Stimulated activated CD8-positive, alpha-beta memory T cell treated with anti-CD3 and anti-CD28 coated beads, Interleukin-4, amount 100 ng/mL, for 48 hours (primary cell): ENCODE measurements at places on chromosomes 6 and 20.

- DNase-seq: no peak
Measured at GRCh38 chr6:12909833-12910232, 193.3 kb downstream of the PHACTR1 start.

- no peak for DNase-seq
Measured at GRCh38 chr20:53914091-53914780, 156.2 kb downstream of the BCAS1 start.

DNA sequence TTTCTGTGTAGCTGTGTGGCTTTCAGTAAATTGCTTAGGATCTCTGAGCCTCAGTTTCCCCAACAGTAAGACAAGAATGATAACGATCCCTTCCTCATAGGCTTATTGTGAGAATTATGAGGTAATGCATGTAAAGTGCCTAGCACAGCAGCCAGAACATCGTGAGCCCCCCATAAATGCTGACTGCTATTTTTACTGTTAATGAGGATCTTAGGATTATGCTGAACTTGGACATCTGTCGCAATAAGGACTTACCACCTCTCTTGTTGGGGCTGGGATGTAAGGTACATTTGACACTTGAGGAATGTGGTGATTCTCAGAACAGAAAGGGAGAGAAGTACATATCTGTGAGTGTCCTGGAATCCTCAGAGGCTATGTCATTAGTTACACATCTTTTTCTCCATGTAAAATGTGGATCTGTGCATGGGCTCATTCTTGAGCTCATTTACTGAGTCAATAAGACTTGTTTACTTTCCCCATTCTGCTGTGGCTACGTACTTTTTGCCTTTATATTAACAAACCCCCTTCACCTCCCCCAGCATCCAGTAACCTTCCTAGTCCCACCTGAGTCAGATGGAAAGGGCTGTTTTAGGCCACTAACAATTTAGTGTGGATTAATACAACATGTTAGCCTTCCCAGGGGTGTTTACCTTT is 64.4 kb upstream of the PLEKHG1 start:
- no peak for DNase-seq

DNA sequence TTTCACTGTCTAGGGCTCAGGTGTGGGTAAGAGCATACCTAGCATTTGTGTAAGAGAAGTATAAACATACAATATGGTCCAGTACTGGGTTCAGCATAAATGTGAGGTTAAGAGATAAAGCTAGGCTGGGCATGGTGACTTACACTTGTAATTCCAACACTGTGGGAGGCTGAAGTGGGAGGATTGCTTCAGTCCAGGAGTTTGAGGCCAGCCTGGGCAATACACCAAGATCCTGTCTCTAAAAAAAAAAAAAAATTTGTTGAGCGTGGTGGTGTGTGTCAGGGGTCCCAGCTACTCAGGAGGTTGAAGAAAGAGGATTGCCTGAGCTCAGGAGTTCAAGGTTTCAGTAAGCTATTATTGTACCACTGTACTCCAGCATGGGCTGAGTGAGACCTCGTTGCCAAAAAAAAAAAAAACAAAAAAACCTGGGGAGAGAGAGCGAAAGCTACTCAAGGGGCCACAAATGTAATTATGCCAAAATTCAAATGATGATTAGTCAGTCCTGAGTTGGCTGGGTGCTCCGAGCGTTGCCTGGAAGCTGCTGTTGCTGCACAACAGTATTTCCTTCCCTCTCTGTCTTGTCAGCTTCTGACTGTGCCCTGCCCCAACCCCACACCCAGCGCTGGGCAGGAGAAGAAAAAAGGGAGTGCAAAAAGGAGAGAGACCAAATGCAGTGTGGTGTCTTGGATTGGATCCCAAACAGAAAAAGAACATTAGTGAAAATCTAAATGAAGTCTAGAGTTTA is 24.0 kb downstream of the CMTR1 start:
- DNase-seq: no peak

- DNase-seq: no peak
Measured at GRCh38 chr20:57330998-57331397, 1.4 kb downstream of the SPO11 start.
